ENCODE measurements at places on chromosomes 7 and 10.

DNA sequence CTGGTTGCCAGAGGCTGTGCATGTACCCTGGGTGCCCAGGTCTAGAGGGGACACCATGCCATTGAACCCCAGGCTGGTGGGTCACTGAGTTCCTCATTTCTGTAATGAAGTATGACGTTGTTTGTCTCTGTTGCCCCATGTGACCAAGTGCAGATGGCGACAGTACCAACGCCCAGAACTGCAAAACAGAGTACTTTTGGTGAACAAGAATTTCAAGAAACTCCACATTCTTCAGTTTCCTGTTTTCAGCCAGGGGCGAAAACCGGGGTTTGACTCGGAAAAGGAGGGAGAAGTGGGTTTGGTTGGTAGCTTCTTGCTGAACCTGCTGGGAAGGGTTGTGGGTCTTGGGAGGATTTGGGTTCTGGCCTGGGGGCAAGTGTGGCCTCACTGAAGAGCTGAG, 18.2 kb downstream of the CYP17A1 start:
- no peak for DNase-seq

DNA sequence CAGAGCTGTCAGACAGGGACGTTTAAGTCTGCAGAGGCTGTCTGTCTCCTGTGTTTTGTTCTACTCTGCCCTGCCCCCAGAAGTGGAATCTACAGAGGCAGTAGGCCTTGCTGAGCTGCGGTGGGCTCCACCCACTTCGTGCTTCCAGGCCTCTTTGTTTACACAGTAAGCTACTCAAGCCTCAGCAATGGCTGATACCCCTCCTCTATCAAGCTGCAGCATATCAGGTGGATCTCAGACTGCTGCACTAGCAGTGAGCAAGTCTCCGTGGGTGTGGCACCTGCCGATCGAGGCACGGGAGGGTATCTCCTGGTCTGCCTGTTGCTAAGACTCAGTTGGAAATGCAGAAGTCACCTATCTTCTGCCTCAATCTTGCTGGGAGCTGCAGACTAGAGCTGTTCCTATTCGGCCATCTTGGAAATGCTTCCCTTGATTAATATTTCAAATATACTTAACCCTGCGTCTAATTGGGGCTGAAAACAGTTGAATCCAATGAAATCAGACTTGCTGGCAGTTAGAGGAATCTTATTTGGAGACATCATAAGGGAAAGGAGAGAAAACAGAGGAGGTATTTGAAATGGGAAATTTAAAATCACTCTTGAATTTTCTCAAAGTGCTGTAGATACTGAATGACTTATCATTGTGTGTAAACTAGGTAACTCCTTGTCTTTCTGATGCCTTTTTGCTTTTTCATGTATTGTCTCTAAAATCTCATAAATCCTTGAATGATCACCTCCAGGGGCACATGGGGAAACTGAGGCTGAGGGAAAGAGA, 13.8 kb upstream of the CYP3A5 start:
- DNase-seq = peak; percentile 65

DNA sequence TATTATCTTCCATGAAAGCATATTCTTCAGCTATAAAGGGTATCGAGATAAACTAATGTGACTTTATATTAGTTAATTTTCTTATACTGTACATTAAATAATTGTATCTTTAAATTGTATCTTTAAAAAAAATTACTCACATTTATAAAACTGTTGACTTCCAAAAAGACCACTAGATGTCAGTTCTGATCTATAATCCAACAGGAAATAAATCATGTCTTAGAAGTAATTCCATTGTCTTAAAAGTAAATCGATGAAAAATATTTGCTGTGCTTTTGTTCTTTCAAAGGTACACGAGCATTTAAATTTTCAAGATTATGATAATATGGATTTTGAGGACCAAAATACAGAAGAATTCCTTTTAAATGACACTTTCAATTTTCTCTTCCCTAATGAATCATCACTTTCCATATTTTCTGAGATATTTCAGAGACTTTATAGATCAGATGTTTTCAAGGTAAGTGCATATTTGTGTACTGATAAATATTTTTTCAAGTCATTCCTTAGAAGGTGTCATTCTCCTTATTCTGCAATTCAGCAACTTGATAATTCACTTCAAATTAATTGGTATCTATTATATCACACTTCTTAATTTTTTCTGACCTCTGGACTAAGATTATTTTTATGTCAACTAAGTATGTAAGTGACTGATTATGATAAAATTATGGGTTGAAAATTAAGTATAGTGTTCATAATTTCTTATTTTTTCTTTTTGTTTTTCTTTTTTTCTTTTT, 138.5 kb downstream of the CPED1 start:
- peak; percentile 12 for DNase-seq

DNA sequence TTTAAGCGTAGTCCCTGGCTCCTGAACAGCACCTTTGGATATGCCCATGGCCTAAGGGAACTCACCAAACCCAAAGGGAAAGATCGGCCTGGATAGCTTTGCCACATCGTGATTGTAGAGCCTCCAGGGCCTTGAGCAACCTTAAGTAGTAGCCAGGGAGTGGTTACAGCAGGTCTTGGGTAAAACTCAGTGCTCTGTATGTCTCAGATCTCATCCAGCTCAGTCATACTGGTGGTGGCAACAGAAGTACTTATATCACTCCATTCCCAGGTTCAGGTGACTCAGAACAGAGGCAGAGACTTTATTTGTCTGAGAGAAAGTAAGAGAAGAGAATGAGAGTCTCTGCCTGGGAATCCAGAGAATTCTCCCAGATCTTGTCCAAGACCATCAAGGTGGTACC, 39.1 kb upstream of the AASS start:
- no peak for DNase-seq

DNA sequence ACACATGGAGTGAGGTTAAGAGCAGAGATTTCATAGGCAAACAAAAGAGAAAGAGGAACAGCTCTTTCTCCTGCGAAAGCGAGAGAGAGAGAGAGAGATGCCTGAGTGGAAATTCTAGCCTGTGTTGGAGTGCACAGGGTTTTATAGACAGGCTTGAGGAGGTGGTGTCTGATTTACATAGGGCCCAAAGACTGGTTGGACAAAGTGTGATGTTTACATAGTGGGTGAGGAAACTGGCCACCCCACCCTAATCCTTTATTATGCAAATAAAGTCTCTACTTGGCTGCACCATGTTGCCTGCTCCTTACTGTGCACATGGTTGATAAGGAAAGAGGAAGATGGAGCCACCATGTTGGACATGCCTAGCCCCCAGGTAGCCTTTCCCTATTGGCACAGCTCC, 967.8 kb upstream of the SORCS1 start:
- no peak for DNase-seq

- no peak for DNase-seq
These were observed 109.6 kb downstream of the SRPK2 start for GRCh38 chr7:105278973-105279687.

GRCh38 chr7:93228302-93228701, 2.0 kb upstream of the HEPACAM2 start:
- peak; percentile 61 for DNase-seq

GRCh38 chr10:60427148-60427547, 37.5 kb upstream of the ANK3 start:
- no peak for DNase-seq

- DNase-seq = no peak
These were observed 107.7 kb upstream of the KLF6 start for GRCh38 chr10:3892440-3893425.

DNA sequence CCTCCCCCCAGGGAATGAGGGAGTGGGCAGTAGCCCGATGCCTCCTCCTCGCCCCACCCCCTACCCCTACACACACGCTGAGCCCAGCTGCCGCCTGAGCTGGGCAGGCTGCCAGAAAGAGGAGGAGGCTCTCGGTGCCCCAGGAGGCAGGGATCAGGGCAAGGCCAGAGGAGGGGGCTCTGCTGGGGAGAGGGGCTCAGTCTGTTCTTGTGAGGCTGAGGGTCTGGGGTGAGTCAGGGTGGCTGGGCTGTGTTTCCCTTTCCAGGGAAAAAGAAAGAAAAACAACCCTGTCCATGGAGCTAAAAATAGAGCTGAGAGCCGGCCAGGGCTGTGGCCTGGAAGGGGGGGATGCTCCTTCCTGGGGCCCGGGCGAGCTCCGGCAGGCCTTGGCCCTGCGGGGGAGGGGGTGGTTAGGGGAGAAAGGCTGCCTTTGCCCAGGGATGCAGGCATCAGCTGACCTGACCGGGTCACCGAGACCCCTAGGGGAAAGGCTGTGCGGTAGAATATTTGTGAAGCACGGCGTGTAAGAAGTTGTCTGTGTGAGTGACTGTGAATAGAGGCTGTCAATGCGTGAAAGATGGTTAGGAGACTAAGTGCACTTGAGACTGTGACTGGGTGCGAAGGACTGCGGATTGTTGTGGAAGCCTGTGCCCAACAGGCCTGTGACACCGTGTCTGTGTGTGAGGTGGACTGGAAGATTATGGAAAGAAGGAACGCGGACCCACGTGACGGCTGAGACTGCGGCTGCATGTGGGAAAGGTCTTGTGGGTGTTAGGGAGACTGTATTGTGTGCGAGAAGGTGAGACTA, 1.2 kb upstream of the LZTS2 start:
- peak; percentile 75 for DNase-seq

GRCh38 chr7:41428381-41428780, 274.5 kb downstream of the INHBA start:
- no peak for DNase-seq

GRCh38 chr7:55150166-55150565, 131.3 kb downstream of the EGFR start:
- no peak for DNase-seq

DNA sequence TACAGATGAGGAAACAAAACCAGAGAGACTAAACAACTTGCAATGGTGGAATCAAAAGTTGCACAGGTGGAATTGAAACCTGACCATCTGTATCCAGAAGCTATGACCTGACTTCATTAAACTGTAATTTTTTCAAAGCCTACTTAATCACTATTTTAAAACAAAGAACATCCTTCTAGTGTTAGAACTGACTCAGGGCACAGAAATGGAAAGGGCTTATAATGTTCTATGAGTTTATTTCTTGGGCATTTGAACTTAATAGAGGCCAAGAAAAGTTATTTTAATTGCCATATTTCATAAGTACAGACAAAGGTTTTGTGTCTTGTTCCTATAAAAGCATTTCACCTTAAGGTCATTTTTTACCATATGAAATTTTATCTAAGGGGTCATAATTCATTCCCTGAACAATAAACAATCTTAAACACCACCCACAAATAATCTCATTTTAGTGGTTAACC, 8.8 kb downstream of the ITGB1 start:
- no peak for DNase-seq

DNA sequence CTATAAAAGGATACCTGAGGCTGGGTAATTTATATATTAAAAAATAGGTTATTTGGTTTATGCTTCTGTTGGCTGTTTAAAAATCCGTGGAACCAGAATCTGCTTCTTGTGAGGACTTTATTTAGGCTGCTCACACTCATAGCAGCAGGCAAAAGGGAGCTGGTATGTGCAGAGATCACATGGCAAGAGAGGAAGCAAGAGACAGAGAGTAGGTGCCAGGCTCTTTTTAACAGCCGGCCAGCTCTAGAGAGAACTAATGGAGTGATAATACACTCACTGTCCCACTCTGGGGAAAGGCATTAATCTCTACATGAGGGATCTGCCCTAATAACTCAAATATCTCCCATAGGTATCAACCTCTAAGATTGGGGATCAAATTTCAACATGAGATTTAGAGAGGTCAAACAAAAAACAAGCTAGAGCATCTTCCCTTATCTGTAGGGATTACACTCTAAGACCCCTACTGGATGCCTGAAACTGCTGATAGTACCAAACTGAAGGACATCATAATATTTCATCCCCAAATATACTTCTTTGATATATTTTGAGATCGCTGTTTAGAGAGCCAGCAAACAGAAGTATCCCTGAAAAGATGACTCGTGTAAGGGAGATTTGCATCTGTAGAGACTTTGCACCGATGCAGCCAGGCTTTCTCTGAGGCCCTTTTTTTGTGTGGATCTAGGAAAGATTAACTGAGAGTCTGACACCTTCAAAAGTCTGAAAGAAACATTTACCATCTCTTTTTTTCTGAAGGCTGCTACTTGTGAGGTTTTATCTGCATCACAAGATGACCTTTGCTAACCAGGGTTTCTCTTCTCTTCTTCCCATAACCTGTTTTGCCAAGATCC, 717.0 kb upstream of the MBL2 start:
- DNase-seq = no peak

DNA sequence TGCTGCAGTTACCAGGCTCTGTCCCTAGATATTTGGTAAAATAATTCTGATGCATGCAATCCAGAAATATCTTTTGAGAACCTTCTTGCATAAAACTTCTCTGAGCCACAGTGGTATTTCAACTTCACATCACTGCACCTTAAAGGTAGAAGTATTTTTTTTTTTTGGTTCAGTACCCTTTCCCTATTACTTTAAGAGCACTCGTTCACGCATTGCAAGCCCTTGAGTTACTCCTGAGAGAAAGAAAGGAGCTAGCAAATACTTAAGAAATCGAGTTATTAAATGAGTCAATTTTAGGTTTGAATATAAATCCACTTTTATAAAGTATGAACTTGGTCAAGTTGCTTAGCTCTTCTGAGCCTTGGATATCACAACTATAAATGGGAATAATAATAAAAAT, 607.1 kb upstream of the LRRTM3 start:
- DNase-seq = no peak

- no peak for DNase-seq
These were observed 320.7 kb upstream of the MAGI2 start for GRCh38 chr7:79774150-79774549.

DNA sequence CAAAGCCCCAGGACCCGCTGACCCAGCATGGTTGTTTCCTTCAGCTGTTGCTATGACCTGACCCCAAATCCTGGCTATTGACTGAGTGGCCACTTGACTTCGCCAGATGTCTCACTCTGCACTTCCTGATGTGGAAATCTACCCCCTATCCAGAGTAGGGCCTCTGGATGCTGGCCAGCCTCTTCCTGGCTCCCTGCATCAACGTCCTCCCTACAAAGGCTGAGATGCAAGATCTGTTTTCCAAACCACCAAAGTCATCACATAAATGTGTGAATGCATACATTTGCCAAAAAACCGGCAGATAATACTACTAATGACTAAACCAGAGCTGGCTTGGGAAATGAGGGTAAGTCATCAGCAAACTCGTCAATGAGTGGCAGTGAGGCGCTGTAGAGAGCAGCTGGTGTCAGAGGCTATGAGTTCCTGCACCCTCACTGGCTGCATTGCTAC, 70.4 kb downstream of the PYROXD2 start:
- peak; percentile 66 for DNase-seq

- no peak for DNase-seq
These were observed 868.4 kb downstream of the KCNMA1 start for GRCh38 chr10:76769161-76769560.
